ENCODE measurements at places on chromosomes 5 and 9. TPM values are rescaled to one million over a fixed set of nuclear protein-coding genes. Genes with fewer than 3 reads are reported as not detected.

Gene BTNL8
- not detected for total RNA-seq

Gene SPATA9
- total RNA-seq: not detected

Gene KIF4B
- 0.10 TPM for total RNA-seq

Gene ATOSB
- total RNA-seq: 2.0 TPM

Gene PCDHA9
- total RNA-seq: not detected

Gene RUSC2
- total RNA-seq: 27.2 TPM

Gene PFN3
- not detected for total RNA-seq

Gene SPATA31D4
- total RNA-seq: not detected

Gene IL5
- not detected for total RNA-seq

Gene NRARP
- not detected for total RNA-seq

Gene IQGAP2
- total RNA-seq: 12.3 TPM

Gene NDUFB6
- 77.0 TPM for total RNA-seq

Gene VAV2
- total RNA-seq: 17.3 TPM

Gene GIN1
- 30.7 TPM for total RNA-seq

Gene GPBP1
- 55.2 TPM for total RNA-seq

Gene LTC4S
- total RNA-seq: 1.7 TPM

Gene GRM6
- not detected for total RNA-seq

Gene GFI1B
- total RNA-seq: not detected

Gene PCDHB7
- total RNA-seq: not detected

Gene ELL2
- total RNA-seq: 148 TPM

Gene OGN
- total RNA-seq: 0.33 TPM

Gene ENTPD2
- not detected for total RNA-seq

Gene TICAM2
- total RNA-seq: 6.3 TPM

Gene SLC46A2
- total RNA-seq: not detected

Gene ABCA1
- 2.4 TPM for total RNA-seq

Gene FAM151B
- 2.6 TPM for total RNA-seq

Gene LAMC3
- 2.4 TPM for total RNA-seq

Gene CD74
- total RNA-seq: not detected

Gene PDE6A
- not detected for total RNA-seq

Gene WDR41
- total RNA-seq: 83.0 TPM

Gene IFNB1
- total RNA-seq: 0.81 TPM

Gene RASEF
- total RNA-seq: 0.92 TPM

Gene GLRA1
- total RNA-seq: not detected
